ENCODE measurements at places on chromosomes 7 and 10.

- DNase-seq, result no peak
Observed at GRCh38 chr10:70784471-70784870, 706 bp downstream of the TBATA start.

DNA sequence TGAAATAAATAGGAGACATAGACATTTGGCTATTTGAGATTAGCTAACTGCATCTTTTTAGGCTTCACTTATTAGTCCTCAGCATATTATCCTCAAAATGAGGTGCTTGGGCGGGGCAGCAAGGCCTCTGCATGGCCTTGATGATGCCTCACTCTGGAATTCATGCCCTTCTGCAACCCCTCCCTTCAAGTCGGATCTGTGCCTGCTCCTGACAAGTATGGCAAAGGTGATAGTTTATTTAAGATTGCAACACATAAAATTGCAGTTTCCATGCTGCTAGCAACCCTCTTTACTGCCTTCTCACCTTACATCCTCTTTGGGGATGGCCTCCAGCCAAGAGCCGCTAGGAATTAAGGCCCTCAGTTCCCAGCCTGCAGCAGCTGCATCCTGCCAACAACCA, 241.3 kb upstream of the ADARB2 start:
- no peak for DNase-seq

- DNase-seq, result no peak
Observed at GRCh38 chr7:35355911-35356310, 102.0 kb upstream of the TBX20 start.

- no peak for DNase-seq
Observed at GRCh38 chr10:11331046-11331577, 280.3 kb downstream of the USP6NL start.

GRCh38 chr10:12561307-12561706, 212.0 kb downstream of the CAMK1D start:
- DNase-seq, result no peak

GRCh38 chr10:42827201-42827600, 44.6 kb downstream of the BMS1 start:
- DNase-seq, result no peak

DNA sequence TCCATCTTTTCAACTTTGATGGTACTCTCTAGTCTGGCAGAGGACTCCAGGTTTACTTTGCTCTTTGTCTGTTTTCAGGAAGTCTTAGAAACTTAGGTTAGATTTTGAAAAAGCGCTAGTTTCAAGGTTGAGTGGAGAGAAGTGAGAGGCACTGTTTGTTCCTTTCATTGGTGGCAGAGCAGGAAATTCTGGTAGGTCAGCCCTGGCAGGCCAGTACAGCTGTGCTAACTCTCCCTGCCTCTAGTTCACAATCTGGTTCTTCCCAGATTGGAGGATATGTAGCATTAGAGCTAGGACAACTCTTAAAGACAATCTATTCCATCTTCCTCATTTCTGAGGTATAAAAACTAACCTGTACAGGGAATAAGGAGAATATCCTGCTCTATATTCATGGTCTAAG, 160.9 kb upstream of the FZD1 start:
- no peak for DNase-seq

DNA sequence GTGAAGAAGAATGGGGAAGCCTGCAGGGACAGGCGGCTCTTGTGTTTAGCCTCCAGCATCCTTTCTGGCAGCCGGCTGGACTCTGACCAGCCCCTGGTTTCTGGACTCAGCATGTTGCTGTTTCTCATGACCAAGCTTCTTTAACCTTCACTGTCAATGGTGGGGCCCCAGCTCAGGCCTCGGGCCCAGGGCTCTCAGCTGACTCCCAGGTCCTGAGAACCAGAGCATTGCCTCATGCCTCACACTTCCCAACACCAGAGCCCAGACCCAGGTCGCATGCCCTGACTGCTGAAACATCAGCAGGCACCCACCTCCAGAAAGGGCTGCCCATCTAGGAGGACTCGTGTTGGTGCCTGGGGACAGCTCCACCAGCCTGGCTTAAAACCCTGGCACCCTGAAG, 34.8 kb upstream of the FGFR2 start:
- DNase-seq, result no peak

Data from activated CD4-positive, alpha-beta T cell treated with anti-CD3 and anti-CD28 coated beads, Interleukin-2, amount 50 U/mL, for 1 hour (primary cell).